ENCODE measurements at places on chromosomes 1 and 21.

- DNase-seq = no peak
Observed at GRCh38 chr1:246176126-246177024, 330.7 kb downstream of the SMYD3 start.

DNA sequence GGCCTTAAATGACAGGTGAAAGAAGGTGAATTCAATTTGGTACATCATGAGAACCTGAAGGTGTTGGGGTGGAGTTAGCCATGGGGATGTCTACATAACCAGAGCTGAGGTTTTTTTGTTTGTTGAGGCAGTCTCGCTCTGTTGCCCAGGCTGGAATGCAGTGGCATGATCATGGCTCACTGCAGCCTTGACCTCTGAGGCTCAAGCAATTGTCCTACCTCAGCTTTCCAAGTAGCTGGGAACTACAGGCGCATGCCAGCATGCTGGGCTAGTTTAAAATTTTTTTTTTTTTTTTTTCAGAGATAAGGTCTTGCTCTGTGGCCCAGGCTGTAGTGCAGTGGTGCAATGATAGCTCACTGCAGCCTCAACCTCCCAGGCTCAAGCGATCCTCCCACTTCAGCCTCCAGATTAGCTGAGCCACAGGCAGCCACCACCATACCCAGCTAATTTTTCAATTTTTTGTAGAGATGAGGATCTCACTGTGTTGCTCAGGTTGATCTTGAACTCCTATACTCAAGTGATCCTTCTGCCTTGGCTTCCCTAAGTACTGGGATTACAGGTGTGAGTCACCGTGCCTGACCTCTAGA, 1.9 kb upstream of the MPZ start:
- no peak for DNase-seq

- no peak for DNase-seq
Observed at GRCh38 chr1:157238585-157238984, 100.4 kb upstream of the ETV3 start.

GRCh38 chr1:235938709-235939479, 72.2 kb upstream of the LYST start:
- no peak for DNase-seq

DNA sequence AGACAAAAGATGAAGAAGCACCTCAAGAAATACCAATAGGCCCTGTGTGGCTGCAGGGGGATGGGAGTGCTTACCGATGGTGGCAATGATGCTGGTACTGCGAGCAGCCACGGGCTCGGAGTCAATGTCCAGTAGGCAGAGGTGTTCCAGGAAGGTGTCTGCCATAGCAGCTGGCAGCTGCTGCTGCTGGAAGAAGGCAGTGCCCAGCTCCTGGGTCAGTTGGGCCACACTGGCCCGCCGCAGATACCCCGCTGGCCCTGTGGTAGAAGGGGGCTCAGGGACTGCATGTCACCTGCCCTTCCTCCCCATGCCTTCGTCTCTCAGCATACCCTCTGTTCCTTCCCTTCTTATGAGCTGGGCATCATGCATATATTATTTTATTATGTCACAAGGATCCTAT, 1.2 kb downstream of the PKLR start:
- DNase-seq = no peak

DNA sequence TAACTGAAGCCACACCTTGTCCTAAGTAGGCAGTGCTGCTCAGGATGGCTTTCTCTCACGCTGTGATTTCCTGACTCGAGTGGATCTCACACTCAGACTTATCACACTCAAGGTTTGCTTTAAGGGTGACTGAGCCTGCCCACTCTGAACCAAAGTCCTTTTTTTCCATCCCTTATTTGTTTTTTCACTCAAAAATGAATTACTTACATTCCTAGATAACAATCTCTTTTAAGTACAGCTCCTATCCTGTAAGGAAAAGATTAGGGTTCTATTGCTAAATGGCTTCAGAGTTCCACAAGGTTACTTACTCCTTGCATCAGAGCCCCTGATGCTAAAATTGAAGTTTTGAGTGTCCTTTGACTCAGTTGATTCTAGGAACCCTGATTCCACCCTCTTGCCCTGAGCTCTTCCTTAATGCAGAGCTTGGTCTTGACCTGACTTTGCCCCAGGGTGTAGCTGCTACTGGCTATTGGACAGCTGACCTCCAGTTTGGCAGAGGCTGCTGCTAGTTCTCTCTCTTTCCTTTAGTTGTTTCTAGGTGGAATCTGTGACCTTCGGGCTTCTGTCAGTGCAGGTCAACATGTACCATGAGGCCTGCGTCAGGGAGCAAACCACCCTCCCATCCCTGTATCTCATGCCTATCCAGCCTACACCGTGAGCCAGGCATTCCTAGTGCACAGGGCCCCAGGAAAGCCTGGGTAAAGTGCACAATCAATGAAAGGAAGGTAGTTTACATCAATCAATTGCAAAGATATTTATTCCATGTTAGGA, 80.1 kb upstream of the CD55 start:
- no peak for DNase-seq

GRCh38 chr1:33319949-33320618, 814 bp downstream of the A3GALT2 start:
- DNase-seq = no peak

- DNase-seq = no peak
Observed at GRCh38 chr1:199758626-199759255, 268.8 kb upstream of the NR5A2 start.

DNA sequence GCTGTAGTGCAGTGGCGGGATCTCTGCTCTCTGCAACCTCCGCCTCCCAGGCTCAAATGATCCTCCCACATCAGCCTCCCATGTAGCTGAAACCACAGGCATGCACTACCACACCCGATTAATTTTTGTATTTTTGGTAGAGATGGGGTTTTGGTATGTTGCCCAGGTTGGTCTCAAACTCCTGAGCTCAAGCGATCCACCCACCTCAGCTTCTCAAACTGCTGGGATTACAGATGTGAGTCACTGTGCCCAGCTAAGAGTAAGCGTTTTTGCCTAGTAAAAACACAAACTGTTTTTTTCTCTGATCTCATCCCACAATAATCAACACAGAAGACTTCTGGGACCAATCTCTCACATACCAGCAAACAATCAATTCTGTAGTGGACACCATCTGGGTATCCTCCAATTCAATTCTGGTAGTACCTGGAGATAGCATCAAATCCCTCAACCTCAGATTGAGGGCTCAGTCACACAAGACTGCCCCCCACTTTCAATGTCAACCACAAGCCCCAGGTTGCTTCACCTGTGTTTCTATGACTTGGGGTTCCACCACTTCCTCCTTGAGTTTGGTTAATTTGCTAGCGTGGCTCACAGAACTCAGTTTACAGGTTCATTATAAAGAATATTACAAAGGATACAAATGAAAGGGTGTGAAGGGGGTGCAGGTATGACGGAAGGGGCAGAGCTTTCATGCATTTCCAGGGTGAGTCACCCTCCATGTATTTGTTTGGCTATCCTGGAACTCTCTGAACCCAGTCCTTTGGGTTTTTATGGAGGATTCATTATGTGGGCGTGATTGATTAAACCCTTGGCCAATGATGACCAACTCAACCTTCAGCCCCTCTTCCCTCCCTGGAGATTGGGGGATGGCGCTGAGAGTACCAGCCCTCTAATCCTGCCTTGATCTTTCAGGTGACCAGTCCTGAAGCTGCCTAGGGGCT, 40.0 kb upstream of the RHOU start:
- DNase-seq = no peak

DNA sequence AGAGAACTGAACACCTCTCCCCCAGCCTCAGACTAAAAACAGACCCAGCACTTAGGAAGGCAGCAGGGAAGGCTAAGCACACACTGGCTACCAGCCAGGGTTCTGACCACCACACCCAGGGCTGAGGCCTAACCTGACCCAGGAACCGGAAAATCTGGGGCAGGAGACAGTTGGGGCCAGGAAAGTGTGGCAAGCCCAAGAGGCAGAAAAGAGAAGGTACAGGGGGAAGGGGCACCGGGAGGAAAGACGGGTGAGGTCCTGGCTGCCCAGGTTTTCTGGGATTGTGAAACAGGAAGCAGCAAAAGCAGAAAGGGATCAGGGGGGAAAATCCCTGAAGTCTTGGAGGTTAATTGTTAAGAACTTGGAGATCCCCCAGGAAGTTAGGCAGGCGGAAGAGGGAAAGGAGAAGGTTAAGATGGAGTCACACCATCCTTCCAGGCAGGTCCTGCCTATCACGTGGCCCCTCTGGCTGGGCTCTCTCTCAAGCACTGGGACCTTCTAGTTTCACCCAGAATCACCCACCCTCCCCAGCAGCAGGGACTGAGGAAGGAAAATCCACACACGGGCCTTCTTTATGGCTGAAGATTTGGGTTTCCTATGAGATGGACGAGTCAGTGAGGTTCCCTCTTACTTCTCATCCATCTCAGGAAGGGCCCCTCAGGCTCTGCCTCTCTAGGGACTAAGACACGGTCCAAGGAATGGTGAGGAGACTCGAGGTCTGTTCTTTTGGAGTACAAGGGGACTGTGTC, 2.6 kb downstream of the HDGF start:
- DNase-seq = no peak

DNA sequence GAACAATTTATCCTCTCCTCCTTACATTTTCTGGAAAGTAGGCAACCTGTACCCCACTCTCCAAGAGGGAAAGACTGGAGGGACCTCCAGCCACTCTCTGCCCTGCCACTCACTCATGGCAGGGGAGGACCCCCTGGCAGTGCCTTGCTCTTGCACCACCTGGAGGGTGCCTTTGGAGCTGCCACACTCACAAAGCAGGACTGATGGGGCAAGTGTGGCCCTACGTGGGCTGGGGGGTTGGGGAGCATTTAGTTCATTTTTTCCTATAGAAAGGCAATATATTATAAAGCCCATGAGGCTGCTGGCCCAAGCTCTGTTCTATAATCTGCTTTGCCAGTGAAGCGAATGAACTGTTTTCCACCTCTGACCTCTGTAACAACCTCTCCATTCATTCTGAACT, 50.3 kb downstream of the GPR161 start:
- no peak for DNase-seq

GRCh38 chr1:194477908-194478307, 1291.5 kb upstream of the B3GALT2 start:
- DNase-seq = no peak

DNA sequence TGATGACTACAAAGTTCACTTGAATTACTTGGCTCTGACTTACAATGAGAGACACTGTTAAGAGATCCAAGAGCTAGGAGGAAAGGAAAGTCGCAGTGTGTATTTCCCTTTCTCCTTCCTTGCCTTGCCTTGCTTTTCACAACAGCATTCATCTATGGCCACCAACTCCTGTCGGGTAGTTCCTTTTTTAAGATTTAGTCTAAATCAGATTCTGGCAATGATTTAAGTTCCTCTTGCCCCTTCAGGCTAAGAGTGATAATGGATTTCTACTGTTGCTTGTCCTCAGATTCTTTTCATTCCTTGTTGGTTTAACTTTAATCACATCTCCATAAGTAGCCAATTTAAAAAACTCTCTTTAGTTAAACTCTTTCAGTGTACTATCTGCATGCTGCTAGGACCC, 91.9 kb downstream of the GTF2B start:
- no peak for DNase-seq

GRCh38 chr1:117760069-117760468, 154.2 kb downstream of the TENT5C start:
- DNase-seq = no peak

- DNase-seq = peak; percentile 43
Observed at GRCh38 chr1:223233019-223233409, 90.0 kb upstream of the TLR5 start.

GRCh38 chr1:84141182-84142003, 2.7 kb upstream of the PRKACB start:
- no peak for DNase-seq

- DNase-seq = no peak
Observed at GRCh38 chr1:36176106-36176949, 20.4 kb downstream of the MAP7D1 start.

- DNase-seq = no peak
Observed at GRCh38 chr21:43884012-43884860, 19.2 kb downstream of the AGPAT3 start.

DNA sequence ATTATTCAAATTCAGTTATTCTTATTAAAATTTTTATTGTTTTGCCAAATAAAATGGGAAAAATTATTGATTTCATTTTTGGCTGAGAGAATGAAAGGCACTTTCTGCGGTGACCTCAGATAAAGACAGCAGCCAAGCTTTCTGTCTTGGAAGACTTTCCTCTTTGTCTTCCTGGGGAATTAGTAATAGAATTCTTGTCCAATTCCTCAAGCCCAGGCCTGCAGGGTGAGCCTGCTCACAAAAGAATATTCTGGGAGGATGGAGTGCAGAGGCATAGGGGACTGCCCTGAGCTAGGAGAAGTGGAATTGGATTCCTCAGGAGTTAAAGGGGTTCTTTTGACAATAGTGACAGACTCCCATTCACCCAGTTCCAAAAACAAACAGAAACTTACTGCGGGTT, 614.5 kb upstream of the ADGRL2 start:
- no peak for DNase-seq

DNA sequence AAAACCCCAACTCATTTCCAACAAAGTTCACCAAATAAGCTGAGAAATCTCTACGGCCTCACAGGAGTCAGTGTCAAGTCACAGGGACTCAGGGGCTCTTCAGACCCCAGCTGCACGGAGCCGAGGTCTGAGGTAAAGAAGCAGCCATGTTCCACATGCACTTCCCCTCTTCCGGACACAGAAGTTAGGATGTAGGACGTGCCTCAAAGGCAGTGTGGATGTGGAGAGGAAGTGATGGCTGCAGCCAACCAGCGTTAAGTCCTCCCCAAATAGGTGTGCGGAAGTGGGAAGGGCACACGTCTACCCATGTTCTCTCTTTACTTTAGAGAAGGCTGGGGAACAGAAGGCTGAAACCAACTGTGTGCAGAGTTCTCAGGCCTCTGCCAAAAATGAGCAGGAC, 14.6 kb upstream of the NCF2 start:
- DNase-seq = no peak

GRCh38 chr1:58597076-58597475, 20.0 kb upstream of the TACSTD2 start:
- no peak for DNase-seq

- no peak for DNase-seq
Observed at GRCh38 chr1:11700601-11701467, 9.3 kb downstream of the DRAXIN start.

DNA sequence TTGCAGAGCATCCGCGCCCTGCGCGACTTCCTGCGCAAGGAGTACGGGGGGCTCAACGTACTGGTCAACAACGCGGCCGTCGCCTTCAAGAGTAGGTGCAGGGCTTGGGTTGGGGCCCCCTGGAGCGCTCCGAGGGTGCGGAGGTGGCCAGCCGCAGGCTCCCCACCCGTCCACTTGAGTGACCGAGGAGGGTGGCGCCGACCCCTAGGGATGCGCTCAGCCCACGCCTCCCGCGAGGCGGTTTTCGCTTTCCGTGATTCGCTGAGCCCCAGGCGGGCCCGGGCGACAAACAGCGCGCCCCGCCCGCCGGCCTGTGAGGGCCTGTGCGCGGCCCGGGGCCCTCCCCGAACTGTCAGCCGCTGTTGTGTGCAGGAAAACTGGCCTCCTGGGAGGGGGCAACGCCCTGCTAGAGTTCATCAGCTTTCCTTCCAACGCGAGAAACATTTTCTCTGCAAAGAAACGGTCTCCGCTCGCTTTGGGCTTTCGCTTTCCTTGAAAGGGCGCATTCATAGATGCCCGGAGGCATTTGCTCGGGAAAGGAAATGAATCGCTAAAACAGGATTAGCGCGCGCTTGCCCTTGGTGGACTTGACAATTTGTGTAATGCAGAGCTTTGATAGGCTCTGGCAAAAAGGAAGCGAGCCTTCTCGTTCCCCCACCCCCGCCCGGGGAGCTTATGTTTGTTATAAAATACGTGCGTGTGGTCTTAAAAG, 668 bp downstream of the CBR3 start:
- peak; percentile 4 for DNase-seq
